ENCODE measurements at places on chromosomes 7 and 10.

DNA sequence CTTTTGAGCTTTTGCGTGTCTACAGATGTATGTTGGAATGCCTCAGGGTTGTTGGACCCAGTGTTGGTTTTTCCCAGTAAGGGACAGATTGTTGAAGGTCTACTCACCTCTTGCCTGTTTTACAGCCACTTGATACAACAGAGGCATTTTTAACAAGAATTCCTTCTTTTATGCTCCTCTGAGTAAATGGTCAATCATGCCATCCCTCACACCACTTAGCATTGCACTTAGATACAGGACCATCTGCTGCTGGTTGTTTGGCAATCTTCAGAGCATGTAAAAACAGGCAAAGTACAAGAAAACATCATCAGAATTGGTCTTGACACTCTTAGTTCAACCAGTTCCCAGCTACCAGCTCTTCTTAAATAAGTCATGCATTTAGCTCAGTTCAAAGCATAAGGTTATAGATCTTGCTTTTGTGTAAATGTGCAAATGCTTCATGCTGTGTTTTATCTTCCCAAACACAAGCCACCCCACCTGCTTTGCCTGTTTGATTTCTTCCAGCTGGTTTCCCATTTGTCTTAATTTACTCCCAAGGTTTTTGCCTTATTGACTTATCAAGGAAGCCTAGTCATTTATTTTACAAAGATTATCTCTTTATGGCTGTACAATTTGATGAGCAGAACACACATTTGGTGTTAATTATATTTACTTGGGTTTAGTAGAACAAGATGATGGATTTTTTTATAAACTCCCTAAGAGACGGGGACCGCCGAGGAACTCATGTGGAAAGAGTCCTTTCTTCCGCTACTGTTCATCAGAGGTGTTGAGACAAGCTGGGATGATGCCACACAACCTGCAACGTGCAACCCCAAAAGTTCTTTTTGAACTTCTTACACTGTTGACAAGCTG, 136.6 kb downstream of the AHR start:
- DNase-seq: no peak

GRCh38 chr7:93558705-93559614, 15.6 kb downstream of the CALCR start:
- DNase-seq: peak; percentile 71

DNA sequence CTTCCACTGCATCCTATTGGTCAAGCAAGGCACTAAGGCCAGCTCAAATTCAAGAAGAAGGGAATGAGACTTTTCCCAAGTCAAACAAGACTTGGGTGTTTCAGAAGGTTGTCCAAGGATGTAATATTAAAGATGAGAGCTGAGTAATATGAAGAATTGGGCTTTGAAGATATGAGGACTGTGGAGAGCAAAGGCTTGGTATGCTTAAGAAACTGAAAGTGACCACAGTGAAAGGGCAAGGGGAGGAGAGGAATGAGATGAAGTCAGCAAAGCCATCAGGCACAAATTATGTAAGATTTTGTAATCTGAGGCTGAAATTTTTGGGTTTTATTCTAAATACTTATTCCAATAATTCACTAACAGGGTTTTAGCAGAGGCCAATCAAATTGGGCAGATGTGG, 38.6 kb upstream of the NPY start:
- no peak for DNase-seq

DNA sequence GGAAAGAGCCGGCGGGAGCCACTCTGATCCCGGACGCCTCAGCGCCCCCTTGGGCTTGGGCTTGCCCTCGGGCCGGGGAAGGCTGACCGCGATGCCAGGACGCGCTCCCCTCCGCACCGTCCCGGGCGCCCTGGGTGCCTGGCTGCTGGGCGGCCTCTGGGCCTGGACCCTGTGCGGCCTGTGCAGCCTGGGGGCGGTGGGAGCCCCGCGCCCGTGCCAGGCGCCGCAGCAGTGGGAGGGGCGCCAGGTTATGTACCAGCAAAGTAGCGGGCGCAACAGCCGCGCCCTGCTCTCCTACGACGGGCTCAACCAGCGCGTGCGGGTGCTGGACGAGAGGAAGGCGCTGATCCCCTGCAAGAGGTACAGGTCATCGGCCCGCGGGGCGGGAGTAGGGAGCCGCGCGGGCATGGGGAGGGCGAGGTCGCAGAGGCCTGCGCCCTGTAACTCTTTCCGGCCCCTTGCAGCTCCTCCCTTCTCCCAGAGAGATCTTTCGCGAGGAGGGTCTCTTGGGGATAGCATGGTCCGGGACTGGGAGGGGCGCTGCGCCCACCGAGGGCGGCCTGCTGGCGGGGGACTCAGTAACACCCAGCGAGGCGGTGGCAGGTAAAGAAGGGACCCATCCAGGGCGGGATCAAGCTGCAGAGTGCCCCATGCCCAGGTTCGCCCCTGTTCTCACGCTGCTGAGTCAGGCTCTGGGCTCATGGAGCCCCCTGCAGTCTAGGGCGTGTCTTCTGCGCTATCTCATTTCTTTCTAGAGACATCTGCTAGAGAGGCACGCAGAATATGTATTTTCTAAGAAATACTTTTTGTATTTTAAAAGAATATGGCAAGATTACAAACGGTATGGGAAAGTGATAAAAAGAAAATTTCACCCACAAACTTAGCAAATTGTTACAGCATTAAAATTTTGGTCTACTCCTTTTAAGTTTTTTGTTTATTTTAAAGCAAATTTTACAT, 687 bp downstream of the EPDR1 start:
- DNase-seq: peak; percentile 72

DNA sequence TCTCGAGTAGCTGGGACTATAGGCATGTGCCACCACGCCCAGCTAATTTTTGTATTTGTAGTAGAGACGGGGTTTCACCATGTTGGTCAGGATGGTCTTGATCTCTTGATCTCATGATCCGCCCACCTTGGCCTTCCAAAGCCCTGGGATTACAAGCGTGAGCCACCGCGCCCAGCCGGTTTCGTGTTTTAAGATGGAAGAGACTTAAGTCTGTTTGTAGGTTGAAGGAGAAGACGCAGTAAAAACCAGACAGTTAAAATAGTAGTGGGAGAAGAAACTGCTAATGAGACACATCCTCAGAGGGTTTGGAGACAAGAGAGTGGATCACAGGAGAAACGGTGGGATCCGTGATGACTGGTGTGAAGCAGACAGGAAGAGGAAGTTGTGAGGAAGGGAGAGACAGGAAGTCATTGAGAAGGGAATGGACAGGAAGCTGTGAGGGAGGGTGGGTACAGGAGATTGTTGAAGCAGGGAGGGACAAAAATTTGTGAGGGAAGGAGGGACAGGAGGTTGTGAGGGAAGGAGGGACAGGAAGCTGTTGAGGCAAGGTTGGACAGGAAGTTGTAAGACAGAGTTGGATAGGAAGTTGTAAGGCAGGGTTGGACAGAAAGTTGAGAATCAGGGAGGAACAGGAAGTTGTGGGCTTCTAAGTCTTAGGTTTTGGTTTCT, 115.5 kb downstream of the WDFY4 start:
- peak; percentile 88 for DNase-seq

- no peak for DNase-seq
These were observed 282.5 kb downstream of the GALNT17 start for GRCh38 chr7:71414490-71414889.

GRCh38 chr7:75818472-75818871, 4.9 kb upstream of the CCL24 start:
- peak; percentile 54 for DNase-seq

- no peak for DNase-seq
These were observed 12.8 kb downstream of the CDHR3 start for GRCh38 chr7:105975770-105976417.

DNA sequence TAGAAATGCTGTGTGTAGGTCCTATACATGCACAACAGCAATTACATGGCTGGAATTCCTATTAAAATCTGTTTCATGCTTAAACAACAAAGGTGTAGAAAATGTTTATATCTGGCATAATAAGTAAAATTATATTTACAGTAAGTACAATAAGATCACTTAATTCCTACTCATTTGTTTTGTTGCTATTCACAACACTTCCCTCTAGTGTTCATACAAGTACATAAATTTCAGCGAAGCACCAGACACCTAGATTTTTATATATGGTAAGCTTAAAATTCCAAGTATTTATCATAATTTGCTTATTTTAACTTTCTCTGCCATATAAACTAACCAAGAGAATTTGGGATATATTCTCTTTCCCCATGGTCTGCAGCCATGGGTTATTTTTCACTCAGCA, 51.8 kb upstream of the ANK3 start:
- DNase-seq: no peak

DNA sequence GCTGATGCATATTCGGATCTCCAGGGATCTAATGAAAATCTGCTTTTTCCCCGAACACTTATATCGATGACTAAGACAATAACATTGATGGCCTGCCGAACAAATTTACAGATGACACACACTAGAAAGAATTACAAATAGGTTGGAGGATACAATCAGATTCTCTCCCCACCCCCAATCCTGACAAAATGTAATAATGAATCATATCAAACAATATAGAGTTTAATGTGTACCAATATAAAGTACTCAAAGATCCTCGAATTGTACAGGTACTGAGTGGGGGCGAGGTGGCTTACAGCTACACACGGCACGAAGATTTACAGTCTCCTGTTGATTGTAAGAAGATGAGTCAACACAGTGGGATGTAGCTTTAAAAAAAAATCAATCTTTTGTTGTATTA, 182.7 kb upstream of the MKLN1 start:
- DNase-seq: no peak

Data from suppressor macrophage (primary cell).